ENCODE measurements at places on chromosomes 3 and 15.

- H3K27ac ChIP-seq = no peak overlapping the region
- no peak for DNase-seq
- H3K4me3 ChIP-seq = no peak overlapping the region
- H3K27me3 ChIP-seq = no peaks in the 10 kb centered on the region
- peaks cover 11% of the 10 kb centered on the region for H3K4me1 ChIP-seq
Measured at GRCh38 chr3:24342275-24342674, 152.4 kb downstream of the THRB start.

- no peak overlapping the region for H3K4me3 ChIP-seq
- DNase-seq = no peak
- no peak overlapping the region for H3K27ac ChIP-seq
- no peaks in the 10 kb centered on the region for H3K4me1 ChIP-seq
- no peaks in the 10 kb centered on the region for H3K36me3 ChIP-seq
Measured at GRCh38 chr3:147398813-147399534, 7.4 kb downstream of the ZIC4 start.

- DNase-seq = no peak
- H3K4me1 ChIP-seq = no peaks in the 10 kb centered on the region
- no peak overlapping the region for H3K27ac ChIP-seq
- no peak overlapping the region for H3K4me3 ChIP-seq
- H3K27me3 ChIP-seq = no peaks in the 10 kb centered on the region
- no peaks in the 10 kb centered on the region for H3K36me3 ChIP-seq
Measured at GRCh38 chr15:36599620-36600433, 20.4 kb downstream of the CDIN1 start.

- peaks cover 55% of the 10 kb centered on the region for H3K4me1 ChIP-seq
Measured at GRCh38 chr15:40823572-40824343, 4.8 kb downstream of the PPP1R14D start.

All from HepG2 (cell line).